NCI-H524 (cell line): ENCODE measurements at places on chromosomes 6 and 20.
A peak's percentile ranks its signal among the peaks of the same experiment; 100 is the strongest.

- DNase-seq: no peak
These were observed 194.0 kb downstream of the PKHD1 start for GRCh38 chr6:51893366-51893765.

GRCh38 chr6:3202999-3203696 lies 24.3 kb downstream of the TUBB2B start:
- no peak for DNase-seq

DNA sequence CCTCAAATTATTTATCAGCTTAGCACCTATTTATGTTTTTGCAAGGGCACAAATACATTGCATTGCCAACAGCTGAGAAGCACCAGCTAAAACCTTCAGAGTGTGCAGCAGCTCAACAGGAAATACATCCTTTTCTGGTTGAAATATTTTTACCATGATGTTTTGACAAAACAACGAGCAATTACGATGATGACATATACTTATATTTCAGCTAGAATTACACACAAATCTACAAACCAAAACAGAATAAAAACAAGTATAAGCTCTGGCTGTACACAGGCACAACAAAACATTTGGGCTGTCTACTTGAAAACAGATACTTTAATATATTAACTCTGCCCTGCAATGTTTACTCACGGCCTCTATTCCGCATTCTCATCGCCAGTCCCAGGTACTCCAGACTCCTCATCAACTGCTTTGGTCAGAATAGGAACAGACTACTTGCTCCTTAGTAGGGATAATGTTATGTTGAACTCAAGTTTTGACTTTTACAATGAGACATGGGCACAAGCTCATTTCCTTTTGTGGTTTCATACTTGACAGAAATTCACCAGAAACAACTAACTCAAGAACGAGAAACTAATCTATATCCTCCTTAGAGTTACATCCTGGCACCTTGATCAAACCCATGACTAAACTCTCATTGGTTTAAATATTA lies 377.6 kb downstream of the ESR1 start:
- DNase-seq: no peak

- no peak for DNase-seq
These were observed 548 bp upstream of the TMEM74B start for GRCh38 chr20:1185316-1185741.

GRCh38 chr20:38434301-38434741 lies 807 bp downstream of the SNHG17 start:
- peak; percentile 47 for DNase-seq

DNA sequence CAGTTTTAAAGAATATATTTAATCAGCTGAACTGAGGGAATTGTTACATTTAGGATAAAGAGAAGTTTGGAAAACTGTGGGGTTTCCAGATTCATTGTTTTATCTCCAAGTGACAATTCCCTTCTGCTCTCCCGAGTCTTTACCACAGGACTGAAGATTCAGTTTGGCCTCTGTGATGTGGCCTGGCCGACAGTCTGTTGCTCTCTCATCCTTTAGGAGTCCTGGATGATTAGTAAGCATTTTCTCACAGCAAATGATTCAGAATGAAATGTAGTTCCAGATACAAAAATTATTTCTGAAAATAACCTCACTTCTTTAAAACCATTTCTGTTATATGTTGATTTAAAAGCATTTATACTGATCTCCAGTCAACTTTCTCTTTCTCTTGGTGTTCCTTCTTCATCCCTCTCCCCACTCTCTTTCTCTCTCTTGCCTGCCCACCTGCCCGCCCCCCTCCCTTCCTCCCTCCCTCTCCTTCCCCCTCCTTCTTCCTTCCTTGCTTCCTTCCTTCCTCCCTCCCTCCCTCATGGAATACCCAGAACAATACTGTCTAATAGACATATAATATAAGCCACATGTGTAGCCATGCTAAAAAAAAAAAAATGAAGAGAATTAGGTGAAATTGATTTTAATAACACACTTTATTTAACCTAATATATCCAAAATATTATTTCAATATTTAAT lies 254.9 kb downstream of the PRL start:
- no peak for DNase-seq

DNA sequence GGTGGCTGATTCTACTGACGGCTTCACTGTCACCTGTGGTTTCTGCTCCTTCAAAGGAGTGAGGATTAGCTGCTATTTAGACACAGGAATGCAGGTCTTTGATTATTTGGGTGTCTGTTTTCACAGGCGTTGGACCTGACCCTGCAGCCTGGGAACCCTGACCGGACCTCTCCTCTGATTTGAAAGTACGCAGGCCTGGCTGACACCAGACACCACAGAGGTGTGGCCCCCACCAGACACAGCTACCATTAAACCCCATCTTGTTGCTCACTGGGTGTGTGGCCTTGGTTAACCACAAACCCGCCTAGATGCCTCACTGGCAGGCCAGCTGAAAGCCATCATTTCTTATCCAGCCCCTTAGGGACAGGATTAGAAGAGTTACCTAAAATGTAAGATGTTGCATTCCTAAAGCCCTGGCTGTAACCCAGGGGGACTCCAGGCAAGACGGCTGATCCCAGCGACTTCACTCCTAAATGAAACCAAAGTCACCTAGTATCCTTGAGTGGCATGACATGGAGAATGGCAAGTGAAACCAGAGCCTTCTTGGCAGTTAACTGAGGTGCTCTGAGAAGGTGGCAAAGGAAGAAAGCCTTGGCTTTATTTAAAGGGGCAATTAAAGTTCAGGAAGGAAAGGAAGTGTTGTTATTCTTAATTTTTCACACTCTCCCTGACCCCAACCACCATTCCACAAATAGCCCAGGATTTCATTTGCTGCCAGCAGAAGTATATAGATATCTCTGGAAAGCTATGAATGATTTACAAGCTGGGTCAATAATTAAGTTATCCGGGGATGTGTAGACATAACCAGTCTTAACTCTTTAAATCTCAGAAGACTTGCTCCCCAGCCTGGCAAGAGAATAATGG lies 169.9 kb downstream of the QRSL1 start:
- DNase-seq: no peak

GRCh38 chr6:74073429-74073828 lies 377.4 kb downstream of the CD109 start:
- no peak for DNase-seq

- DNase-seq: no peak
These were observed 21.9 kb downstream of the NCOA7 start for GRCh38 chr6:125812394-125813292.

- peak; percentile 93 for DNase-seq
These were observed 67.7 kb downstream of the PHACTR2 start for GRCh38 chr6:143745166-143746133.

- no peak for DNase-seq
These were observed 8.6 kb upstream of the FKBP1A start for GRCh38 chr20:1401451-1401907.

DNA sequence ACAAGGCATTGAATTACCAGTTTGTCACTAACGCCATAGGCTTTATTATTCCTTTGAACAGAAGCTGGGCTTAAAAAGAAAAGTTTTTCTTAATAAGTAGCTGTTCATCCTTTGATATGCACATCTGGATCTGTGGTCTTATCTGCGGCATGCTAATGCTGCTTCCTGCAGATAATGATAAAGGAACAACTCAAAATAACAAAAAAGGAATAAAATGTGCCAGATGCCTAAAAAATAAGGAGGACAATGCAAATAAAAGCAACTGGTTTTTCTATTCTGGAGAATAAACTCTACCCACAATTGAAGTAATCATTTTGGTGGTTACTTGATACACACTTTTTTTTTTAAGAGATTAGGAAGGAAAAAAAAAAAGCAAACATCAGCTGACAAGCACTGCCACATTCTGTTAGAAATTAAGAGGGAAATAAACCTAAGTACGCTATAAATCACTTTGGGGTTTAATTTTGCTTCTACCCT lies 156.8 kb upstream of the SALL4 start:
- DNase-seq: no peak

- DNase-seq: no peak
These were observed 52.5 kb downstream of the SSR1 start for GRCh38 chr6:7260291-7261031.

DNA sequence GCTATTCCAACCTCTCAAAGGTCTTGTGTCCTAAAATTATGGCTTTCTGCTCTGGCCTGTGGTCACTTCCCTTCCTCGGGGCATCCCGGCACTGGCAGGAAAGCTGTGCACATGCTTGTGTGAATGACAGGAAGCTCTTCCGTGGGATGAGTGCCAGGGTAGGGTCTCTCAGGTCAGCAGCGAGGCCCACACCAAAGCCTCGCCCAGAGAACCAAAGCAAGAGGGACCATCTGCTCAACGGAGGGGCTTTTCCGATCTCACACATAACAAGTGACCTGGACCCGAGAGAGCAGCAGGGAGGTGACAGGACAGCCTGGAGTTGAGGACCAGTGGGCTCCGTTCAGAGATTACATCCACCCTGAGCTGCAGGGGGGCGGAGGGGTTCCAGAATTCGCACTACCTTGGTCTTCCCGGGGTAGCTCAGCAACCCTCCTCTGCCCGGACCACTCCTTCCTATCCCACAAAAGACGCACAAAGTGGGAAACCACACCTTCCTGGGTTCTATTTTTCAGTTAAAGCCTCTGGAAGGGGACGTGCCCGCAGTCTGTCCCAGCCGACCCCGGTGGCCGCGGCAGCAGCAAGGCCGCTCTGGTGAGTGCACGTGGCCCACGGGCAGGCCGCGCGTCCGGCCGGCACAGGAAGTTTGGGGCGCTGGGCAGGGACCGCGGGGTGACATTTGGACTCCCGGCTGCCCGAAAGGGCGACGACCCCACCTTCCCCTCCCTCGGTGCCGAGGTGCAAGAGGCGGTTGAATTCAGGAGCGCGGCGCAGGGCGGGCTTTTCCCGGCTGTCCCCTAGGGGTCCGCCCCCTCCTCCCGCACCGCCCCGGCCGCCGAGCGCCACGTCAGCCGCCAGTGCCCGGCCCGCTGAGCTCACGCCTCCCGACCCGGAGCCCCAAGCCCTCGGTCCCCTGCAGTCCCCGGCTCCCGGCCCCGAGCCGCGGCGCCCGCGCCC lies 988 bp downstream of the TXNDC5 start:
- DNase-seq: no peak

- DNase-seq: peak; percentile 74
These were observed 731 bp downstream of the TUBB2B start for GRCh38 chr6:3226481-3227362.

DNA sequence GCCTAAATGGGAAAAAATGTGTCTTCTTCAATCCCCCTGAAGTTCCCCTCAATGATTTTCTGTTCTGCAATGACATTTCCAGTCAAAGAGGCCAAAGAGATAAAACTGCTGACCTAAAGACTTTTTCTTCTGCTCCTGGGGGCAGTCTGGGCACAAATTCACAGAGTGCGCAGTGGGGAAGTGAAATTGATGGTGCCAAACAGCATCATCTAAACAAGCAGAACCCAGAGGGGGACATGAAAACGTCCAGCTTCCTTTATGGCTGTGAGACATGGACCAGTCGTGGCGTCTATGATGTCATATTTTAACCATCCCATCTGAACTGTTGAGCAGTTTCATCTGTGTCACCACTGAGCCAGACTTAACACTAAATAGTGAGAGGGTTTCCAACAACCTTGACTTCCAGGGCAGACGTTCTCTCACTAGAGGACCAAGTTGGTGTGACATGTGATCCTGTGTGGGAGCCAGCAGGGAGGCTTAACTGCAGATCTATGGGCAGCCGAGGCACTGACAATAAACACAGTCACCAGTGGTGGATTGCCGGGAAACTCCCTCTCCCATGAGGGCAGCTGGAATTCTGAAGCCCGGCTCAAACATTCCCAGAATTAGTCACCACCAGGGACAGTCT lies 12.4 kb downstream of the SCML4 start:
- no peak for DNase-seq

GRCh38 chr20:10637031-10637559 lies 36.7 kb downstream of the JAG1 start:
- DNase-seq: no peak

DNA sequence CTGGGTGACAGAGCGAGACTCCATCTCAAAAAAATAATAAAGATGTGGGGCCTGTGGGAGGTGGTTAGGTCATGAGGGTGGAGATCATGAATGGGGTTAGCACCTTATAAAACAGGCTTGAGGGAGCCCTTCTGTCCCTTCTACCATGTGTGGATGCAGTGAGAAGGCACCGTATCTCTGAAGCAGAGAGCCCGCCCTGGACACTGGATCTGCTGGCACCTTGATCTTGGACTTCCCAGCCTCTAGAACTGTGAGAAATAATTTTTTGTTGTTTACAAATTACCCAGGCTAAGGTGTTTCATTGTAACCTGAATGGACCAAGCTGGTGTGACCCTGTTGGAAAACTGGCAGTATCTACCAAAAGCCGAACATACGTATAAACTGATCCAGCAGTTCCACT lies 15.7 kb upstream of the PANK2 start:
- no peak for DNase-seq

DNA sequence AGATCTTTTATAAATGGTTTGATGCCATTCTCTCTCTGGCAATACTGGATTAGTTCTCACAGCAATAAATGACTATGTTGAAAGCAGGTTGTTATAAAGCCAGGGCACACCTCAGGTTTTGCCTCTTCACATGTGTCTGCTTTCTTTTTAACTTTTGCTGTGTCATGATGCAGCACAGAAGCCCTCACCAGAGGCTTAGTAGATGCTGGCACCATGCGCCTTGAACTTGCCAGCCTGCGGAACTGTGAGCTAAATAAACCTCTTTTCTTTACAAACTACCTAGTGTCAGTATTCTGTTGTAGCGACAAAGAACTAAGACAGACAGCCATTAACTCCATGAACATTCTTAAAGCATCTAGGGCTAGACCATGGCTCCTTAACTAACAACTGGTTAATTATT lies 15.3 kb upstream of the GPR63 start:
- no peak for DNase-seq

- no peak for DNase-seq
These were observed 32.8 kb upstream of the TFAP2B start for GRCh38 chr6:50785921-50786320.

GRCh38 chr6:106530502-106530901 lies 98.8 kb downstream of the RTN4IP1 start:
- no peak for DNase-seq

- no peak for DNase-seq
These were observed 449.6 kb upstream of the POU3F2 start for GRCh38 chr6:98384801-98385200.

DNA sequence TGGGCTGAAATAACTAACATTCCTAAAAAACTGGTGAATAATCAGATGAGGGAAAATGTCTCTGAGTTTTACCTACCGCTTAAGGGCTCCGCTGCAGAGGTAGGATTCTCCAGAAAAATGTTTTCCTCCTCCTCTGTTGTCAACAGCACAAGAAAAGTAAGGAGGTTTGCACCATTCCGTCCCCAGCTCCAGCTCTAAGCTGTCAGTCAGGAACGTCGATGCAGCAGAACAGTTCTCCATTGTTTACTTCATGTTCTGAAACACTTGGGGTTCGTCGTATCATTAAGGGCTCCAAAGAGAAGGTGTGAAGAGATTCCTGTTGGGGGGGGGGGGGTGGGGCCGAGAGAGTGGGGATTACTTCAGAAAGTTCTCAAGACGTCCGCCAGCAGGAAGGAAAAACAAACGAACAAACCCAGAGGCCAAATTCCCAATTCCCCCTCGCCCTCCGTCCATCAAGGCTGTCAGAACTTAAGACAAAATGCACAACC lies 734 bp downstream of the MMS22L start:
- peak; percentile 11 for DNase-seq

- no peak for DNase-seq
These were observed 39.1 kb upstream of the TBC1D7 start for GRCh38 chr6:13367396-13367795.

GRCh38 chr20:64009811-64010387 lies 26.1 kb upstream of the C20orf204 start:
- no peak for DNase-seq

- DNase-seq: no peak
These were observed 178.7 kb upstream of the TNFAIP3 start for GRCh38 chr6:137688230-137688971.

GRCh38 chr20:24795436-24795835 lies 153.6 kb upstream of the CST7 start:
- DNase-seq: no peak
